ENCODE measurements at places on chromosomes 16 and 17.
A peak's percentile ranks its signal among the peaks of the same experiment; 100 is the strongest.

GRCh38 chr17:77489893-77490255 is 349.1 kb downstream of the SEC14L1 start:
- DNase-seq, result no peak

DNA sequence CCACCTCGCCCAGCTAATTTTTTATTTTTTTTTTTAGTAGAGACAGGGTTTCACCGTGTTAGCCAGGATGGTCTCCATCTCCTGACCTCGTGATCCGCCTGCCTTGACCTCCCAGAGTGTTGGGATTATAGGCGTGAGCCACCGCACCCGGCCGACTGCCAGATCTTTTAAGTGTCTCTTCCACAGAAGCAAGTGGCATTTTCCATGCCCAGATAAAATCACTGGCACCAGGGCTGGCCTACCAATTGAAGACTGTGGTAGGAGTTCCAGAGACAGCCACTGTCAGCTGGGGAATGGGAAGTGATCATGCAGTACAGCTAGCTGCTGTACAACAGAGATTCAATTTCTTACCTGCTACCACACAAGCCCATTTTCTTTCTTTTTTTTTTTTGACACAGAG is 17.9 kb downstream of the CNP start:
- DNase-seq, result no peak

GRCh38 chr16:70571623-70572022 is 48.0 kb downstream of the SF3B3 start:
- DNase-seq, result no peak

- DNase-seq, result no peak
Observed at GRCh38 chr16:660459-661183, 7.3 kb upstream of the RHOT2 start.

- DNase-seq, result no peak
Observed at GRCh38 chr17:77280304-77281121, 139.7 kb downstream of the SEC14L1 start.

DNA sequence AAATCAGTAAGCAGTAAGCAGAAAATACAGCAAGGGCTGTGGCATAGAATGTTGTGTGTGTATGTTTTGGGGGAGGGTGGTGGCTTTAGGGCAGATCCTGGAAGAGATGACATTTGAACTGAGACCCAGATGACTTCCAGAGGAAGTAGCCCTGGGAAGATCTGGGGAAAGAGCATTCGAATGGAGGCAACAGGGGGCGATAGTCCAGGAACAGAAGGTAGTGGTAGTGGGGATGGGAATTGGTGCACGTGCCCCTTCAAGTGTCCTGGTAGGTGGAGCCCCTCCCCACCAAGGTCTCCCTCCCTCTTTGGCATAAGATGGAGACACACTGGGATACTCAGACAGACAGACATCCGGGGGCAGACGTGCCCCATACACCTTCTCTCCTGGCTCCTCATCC is 14.1 kb downstream of the ARHGEF15 start:
- no peak for DNase-seq

- DNase-seq, result no peak
Observed at GRCh38 chr17:75194879-75195278, 10.6 kb upstream of the NUP85 start.

DNA sequence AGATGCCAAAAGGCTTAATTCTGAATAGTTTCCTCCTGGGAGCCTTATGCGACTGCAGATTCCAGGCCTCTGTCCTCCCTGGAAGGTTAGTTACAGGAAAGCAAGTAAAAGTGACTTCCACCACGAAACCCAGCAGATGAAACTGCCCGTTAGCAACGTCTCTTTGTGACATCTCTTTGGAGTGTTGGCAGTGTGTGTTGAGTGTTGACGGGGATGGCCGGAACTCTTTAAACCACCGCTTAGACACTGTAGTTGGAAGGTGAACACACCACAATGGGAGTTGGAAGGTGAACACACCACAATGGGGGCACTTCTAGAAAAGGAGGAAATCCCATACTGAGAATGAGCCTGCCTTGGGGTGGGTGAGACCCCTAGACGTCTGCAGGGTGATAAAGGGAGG is 858 bp downstream of the SKAP1 start:
- no peak for DNase-seq

DNA sequence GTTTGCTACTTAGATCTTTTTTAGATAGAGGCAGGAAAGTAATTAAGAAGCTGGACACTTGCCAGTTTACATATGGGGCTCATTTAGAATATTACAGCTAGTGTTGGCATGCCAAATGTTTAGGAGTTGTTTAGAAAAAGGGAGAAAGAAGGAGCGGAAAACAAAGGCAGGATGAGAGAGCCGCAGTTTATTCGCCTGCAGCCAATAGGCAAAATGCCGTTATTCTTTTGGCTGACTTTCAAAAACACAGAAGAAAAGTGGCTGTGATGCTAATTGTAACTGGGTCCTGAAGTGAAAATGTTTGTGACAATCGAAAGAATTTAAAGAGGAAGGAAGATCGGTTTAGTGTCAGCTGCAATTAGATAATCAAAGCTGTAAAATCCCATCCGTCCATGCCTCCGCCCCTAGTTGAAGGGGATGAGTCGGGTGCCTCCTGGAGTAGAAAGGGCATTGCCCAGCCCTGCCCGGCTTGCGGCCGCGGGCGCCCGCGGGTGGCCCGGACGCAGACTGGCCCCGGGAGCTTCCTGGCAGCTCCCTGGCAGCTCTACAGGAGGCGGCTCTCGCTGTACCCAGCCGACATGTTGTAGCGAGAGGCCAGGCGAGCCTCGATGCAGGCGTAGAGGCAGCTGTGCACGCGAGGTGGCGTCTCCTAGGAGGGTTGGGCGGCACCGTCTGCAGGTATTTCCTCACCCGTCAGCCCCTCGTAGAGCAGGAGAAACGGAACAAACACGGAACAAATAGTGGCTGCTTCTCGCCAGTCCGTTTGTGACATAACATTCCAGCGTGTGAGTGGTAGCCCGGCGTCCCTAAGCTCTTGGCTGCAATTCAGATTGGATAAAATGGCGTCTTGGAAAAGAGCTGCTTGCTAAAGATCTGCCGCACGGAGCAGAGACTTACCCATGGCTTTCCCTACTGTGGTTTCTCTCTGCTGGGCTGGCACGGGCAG is 82.2 kb downstream of the TNRC6C start:
- DNase-seq, result peak; percentile 66

DNA sequence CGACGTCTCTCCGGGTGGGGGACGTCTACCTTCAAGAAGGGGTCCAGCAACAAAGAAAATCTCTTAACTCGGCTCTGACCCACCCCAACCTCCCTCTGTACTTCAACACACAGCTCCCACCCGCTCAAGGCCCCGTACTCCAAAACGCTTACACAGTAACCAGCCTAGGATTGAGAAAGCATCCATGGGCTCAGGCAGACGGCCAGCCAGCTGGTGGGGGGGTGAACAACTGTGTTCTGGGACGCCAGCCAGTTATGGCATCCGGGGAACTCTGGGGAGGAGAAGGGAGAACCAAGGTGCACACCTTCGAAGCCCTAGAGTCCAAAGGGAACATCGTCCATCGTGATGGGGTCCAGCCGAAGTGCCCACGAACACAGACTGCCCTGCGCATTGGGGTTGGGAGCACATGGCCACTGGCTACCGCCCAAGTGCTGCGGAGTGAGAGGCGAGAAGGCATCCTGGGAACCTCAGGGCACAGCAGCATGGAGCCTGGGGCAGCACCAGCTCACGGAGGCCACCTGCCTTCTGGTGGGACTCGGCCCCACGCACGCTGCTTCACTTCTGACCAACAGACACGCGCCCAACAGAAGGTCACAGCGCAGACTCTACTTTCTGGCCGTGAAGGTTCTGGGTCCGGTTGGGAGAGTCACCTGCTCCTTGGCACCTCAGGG is 14.3 kb downstream of the SLC16A3 start:
- no peak for DNase-seq

- DNase-seq, result no peak
Observed at GRCh38 chr16:80028581-80029380, 428.2 kb upstream of the MAF start.

DNA sequence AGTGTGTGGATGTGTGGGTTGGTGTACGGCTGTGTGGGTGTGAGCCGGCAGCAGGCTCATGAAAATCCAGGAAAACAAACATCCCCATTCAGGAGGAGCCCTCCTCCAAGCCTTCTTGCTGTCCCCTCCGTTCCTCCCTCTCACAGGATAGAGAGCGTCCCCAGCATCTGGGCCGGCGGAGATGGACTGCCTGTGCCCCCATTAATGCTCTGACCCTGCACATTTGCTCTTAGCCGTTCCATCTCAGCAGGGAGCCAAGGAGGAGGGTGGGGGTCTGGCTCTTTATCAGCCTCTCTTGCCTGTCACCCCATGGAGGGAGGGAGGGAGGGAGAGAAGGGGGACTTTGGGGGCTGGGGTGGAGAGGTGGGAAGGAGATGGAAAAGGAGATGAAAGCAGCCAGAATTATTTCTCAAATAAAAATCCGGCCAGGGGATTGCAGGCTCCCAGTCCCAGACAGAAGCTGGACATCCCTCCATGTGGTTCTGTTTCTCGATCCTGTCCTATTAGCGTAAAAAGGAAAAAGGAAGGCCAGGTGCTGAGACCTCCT is 240.0 kb upstream of the ZFHX3 start:
- no peak for DNase-seq

DNA sequence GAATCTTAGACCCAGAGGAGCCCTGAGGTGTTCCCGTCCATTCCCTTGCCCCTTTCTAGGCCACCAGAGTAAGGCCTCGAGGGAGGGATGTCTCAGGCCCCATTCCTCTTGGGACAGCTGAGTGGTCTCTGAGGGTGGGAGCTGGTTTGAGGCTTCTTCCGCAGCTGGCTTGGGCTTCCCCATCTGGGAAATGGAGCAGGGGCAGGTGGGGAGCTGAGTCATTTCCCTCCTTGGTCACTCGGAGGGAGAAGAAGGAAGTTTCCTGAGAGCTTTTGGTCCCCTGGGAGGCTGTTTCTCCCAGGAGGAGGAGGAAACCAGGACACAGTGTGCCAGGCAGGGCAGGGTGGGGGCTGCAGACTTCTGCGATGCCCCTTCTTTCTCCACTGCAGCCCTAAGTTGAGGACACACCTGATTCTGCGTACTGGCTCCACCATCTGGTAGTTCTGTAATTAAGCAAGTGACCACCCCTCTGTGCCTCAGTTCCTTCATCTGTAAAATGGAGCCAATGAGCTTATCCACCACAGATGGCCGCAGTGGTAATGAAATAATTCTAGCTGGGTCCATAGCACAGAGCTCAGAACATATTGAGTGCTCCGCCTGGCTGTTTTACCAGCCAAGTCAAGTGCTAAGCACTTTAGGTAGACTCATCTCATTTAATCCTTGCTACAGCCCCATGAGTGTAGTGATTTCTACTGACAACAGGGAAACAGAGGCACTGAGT is 1.6 kb upstream of the KCNJ12 start:
- no peak for DNase-seq

- DNase-seq, result no peak
Observed at GRCh38 chr16:2779978-2780898, 3.2 kb upstream of the ELOB start.

DNA sequence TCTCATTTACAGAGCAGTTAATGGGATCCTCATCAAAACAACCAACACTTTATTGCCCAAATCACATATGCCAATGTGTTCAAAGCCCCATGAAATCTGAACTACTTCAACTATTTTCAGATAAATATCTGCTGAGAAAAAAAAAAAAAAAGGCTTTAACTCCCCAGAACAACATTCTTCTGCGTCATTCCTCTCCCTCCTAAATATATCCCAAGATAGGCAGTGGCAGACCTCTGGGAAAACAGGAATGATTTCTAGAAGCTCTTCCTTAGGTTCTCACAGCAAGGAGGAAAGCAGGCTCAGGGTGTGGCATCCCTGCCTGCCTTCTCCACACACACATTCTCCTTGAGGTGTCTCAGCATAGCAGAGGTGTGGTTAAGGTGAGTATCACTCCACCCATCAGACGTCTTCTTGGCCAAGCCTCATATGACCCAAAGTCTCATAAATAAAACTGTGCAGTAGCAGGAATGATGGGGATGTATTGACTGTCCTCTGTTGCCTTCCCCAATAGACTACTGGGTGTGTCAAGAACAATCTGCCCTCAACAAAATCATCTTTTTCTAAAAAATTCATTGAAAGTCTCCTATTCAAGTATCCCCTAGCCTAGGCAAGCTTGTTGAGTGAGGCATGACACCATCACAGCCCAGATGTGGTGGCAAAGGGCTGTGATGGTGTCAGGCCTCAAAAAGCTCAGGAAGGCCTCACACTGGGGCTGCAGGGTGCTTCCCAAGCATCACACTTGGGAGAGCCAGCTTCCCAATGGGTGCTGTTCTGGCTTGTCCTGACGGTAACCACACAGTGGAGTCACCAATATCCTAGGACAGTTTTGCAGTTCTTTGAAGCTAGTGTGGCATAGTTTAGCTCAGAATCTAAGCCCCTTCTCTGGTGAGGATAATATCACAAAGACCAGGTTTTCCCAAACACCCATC is 135.4 kb upstream of the SOX9 start:
- no peak for DNase-seq

DNA sequence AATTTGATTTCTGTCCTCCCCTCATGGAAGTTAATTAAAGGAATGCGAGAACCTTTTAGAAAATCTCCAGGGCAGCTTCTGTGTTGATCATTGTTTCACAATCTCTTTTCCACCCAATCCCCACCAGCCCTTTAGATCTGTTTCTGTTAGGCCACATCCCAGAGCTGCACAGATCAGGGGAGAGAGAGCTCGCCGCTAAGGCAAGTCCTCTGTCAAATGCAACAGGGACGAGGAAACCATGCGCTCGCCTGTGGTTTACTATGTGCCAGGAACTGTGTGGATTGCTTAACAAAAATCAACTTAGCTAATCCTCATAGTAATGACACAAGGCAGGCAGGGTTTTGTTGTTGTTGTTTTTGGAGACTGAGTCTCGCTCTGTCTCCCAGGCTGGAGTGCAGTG is 115.4 kb downstream of the SALL1 start:
- DNase-seq, result no peak

GRCh38 chr16:85054948-85055492 is 27.4 kb downstream of the KIAA0513 start:
- DNase-seq, result no peak

DNA sequence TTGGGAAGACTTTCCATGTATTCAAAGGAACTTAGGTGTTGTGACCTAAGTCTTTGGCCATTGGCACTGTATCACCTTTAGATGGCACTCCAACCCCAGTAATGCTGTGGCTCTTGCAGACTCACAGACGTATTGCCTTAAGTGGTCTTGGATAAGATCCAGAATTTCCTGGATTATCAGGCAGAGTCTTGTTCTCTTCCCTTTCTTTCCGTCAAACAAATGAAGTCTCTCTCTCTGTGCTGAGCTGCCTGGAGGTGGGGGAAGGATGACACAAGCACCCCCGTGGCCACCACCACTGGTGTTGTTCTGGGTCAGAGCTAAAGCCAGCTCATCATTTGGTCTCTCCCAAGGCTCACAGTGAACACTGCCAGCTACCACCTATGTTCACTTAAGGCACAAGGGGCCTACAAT is 789.9 kb upstream of the KIF2B start:
- DNase-seq, result peak; percentile 88

- DNase-seq, result no peak
Observed at GRCh38 chr17:72301887-72302286, 181.1 kb downstream of the SOX9 start.

- DNase-seq, result no peak
Observed at GRCh38 chr16:28312327-28312726, 20.0 kb downstream of the SBK1 start.

GRCh38 chr16:55638256-55638655 is 17.5 kb upstream of the SLC6A2 start:
- DNase-seq, result no peak

- no peak for DNase-seq
Observed at GRCh38 chr17:28968231-28968913, 17.1 kb upstream of the PHF12 start.

Data from NCI-H2081 treated with DMSO at 0.1 percent for 48 hours (cell line).